ENCODE measurements at places on chromosomes 2 and 18.
A peak's percentile ranks its signal among the peaks of the same experiment; 100 is the strongest.

- no peak for DNase-seq
Measured at GRCh38 chr2:56613254-56613653, 429.5 kb downstream of the CCDC85A start.

GRCh38 chr18:76688724-76689472, 133.5 kb upstream of the ZNF236 start:
- DNase-seq = no peak

- DNase-seq = peak; percentile 6
Measured at GRCh38 chr2:47357483-47357882, 45.5 kb upstream of the MSH2 start.

GRCh38 chr2:212842544-212843185, 304.1 kb upstream of the ERBB4 start:
- peak; percentile 81 for DNase-seq

- peak; percentile 18 for DNase-seq
Measured at GRCh38 chr2:35526741-35527140, 828.8 kb upstream of the CRIM1 start.

- DNase-seq = peak; percentile 95
Measured at GRCh38 chr2:120559401-120559800, 176.3 kb upstream of the GLI2 start.

GRCh38 chr2:2007551-2008501, 263.5 kb upstream of the PXDN start:
- DNase-seq = no peak

- DNase-seq = no peak
Measured at GRCh38 chr2:98422449-98422848, 22.2 kb upstream of the INPP4A start.

DNA sequence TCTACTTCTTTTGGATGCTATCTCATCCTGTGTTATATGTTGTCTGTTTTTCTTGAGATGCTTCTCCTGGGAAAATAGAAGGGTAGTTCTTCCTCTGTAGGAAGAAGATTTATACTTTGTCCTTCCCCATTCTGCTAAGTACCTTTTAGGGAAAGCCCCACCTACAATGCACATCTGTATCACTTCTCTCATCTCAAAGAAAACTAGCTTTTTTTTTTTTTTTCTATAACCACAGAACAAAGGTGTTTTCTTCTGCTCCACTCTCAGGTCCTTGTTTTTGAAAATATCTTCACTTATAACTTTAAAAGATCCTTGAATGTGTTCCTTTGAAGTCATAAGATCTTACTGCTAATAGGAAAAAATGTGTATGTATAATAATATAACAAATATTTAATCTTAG, 30.8 kb downstream of the CCDC150 start:
- DNase-seq = no peak

- DNase-seq = peak; percentile 76
Measured at GRCh38 chr2:224909885-224910573, 132.2 kb downstream of the DOCK10 start.

GRCh38 chr2:153912798-153913396, 41.2 kb downstream of the GALNT13 start:
- DNase-seq = no peak

GRCh38 chr18:5297597-5297996, 2.1 kb upstream of the ZBTB14 start:
- no peak for DNase-seq

GRCh38 chr2:97708048-97708380, 5.4 kb upstream of the ZAP70 start:
- DNase-seq = no peak

DNA sequence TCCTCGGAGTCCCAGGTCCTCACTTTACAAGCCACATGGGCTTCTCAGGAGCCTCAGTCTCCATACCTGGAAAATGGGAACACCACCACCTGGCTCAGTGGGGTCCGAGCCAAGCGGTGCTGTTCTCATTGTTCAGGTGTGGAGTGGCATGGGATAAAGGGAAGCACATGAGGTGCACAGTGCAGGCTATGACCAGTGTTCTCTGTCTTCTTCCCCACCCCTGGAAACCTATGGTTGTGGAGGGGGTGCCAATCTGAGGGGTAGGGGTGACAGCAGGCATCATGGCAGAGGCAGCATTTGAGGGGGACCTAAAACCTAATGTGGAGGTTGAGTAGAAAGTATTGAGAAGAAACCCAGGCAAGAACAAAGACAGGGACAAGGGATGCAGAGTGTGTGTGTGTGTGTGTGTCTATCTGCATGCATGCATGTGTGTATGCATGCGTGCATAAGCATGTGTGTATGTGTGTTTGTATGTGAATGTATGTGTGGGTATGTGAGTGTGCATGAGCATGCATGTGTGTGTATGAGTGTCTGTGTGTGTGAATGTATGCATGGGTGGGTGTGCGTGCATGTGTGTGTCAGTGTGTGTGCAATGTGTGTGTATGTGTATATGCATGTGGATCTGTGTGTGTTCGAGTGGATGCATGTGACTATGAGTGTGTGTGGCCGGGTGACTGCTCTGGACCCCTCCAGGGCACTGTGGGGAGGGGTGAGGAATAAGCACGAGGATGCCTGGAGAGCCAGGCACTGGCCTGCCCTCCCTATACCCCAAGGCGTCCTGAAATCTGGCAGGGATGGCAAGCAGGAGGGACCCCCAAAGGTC, 4.0 kb downstream of the KIF1A start:
- no peak for DNase-seq

DNA sequence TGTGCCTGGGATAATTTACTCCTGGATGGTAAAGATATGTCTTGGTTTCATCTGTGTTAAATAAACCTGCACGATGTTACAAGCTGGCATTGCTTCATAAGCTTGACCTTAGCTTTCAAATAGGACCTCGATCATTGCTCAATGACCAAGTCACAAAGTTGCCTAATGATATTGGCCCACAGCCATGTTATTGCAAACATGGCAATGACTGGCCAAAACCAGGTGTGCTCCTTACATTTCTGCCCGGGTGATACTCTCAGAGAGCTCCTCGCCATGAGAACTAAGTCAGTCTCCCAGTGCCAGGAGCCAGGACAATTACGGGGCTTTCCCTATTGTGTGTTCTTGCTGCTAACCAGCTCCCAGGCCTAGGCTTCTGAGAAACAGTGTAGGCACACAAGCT, 72.5 kb upstream of the CYP1B1 start:
- peak; percentile 84 for DNase-seq

GRCh38 chr18:46559946-46560670, 96.9 kb downstream of the LOXHD1 start:
- DNase-seq = no peak

DNA sequence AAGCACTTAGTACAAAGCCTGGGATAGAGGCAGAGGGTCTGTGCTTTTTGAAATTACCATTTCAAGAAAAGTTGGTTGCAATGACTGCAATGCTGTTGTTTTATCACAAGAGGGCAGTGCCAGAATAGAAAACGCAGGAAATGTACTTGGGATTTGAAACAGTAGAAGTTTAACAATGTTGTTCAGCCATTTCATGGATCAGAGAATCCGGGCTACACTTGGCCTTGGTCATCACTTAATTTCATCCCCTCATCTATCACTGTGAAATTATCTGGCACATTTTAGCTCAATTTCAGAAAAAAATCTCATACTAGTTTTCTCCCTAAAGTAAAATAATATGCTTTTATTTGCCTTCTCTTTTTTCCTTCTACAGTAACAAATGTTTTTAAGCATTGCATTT, 70.8 kb downstream of the RAPGEF4 start:
- DNase-seq = peak; percentile 80

GRCh38 chr18:54742120-54742519, 86.2 kb upstream of the RAB27B start:
- DNase-seq = no peak

- DNase-seq = no peak
Measured at GRCh38 chr2:200640901-200641300, 55.1 kb downstream of the AOX1 start.

DNA sequence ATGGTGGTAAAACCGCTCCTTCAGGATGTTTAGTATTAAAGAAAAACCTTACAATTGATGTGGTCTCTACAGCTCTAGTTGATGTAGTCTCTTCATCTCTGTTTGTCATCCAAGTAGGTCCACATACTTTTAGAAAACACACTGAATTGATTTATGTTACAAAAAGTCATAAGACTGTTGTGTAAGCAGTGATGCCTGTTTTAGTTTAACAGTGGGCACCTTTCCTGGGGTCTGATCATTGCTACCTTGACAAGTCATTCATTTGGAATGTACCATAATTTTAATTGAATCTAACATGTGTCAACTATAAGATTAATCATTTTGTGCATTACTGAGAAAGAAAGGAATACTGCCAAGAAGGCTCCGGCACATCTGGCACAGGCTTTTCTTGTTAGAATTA, 34.3 kb downstream of the GIGYF2 start:
- peak; percentile 72 for DNase-seq

- DNase-seq = peak; percentile 64
Measured at GRCh38 chr2:27735263-27735904, 36.1 kb upstream of the MRPL33 start.

GRCh38 chr18:53686965-53687364, 537.5 kb downstream of the MBD2 start:
- DNase-seq = no peak

GRCh38 chr2:237737196-237737865, 61.2 kb upstream of the RBM44 start:
- DNase-seq = peak; percentile 55

DNA sequence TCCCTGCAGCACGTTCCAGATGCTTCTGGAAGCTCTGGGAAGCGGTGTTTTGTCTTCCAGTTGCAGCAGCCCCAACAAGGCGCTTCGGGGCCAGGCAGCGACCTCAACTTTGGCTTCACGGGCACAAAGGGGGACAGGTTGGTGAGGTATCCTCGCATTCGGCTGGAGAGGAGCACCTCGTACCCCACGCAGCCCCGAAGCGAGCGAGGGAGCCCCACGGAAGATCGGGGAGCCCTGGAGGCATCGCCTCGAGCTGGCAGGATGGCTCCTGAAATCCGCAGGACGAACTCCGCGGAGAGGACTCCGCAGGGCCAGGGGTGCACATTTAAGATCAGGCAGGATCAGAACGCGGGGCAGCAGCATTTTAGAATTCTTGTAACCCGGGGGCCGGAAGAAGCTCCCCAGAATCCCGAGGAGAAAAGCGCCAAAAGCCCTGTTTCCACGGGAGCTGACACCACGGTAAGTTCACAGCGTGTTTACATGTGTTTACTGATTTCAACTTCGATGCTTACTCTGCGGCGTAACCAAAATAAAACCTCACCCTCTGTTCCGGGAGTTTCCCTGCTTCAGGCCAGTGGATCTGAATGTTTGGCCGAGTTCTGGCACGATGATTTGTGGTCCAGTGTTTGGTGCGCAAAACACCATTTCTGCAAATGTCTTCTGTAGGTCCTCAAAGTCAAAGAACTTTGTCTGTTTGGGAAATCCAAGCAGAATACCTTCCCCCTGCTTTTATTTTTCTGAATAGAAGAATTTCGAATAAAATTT, 212.5 kb downstream of the NEDD4L start:
- DNase-seq = no peak

GRCh38 chr2:158091647-158092046, 10.0 kb upstream of the UPP2 start:
- DNase-seq = no peak

- DNase-seq = no peak
Measured at GRCh38 chr18:42242758-42243157, 287.7 kb downstream of the PIK3C3 start.

- DNase-seq = no peak
Measured at GRCh38 chr2:62452701-62453454, 53.1 kb downstream of the TMEM17 start.

DNA sequence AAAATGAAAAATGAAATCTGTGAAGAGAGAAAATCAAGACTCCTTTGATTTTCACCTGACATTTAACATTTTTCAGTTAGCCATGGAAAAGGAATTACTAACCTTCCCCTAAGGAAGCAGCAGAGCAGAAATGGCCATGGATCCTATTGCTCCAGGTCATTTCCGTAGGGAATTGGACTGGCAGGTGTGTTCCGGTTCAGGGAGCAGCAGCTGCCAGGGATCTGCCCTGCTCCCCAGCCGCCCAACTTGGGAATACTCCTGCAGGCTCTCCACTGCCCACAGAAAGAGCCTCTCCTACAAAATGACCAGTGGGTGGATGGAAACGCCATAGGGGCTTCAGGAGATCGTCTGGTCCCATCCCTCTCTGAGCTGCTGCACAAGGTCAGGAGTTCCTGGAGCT, 86.0 kb upstream of the MAPK4 start:
- no peak for DNase-seq

DNA sequence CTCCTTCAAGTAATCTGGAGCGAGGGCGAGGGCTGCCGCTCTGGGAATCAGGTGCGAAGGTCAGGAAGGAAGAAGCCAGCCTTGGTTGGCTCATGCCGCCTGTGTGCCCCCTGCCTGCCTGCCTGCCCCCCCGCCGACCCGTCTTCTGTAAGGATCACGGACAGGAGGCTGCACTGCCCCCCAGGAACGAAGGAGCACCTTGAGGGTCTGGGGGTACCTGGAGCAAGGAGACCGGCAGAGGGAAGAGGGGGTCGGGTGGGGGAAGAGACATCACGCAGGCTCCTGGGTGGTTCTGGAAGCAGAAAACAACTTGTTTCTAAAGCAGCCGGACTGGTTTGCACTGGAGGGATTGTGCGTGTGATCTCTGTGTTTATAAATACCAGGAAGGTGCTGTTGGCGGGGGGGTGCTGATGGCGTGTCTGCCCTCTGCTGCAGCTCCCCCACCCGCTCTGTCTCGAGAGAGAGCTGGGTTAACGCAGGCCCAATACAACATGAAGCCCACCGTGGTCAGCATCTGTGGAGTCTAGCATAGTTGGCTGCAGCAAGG, 1.7 kb downstream of the FOSL2 start:
- peak; percentile 63 for DNase-seq

- peak; percentile 81 for DNase-seq
Measured at GRCh38 chr18:56770873-56771272, 119.7 kb downstream of the WDR7 start.

DNA sequence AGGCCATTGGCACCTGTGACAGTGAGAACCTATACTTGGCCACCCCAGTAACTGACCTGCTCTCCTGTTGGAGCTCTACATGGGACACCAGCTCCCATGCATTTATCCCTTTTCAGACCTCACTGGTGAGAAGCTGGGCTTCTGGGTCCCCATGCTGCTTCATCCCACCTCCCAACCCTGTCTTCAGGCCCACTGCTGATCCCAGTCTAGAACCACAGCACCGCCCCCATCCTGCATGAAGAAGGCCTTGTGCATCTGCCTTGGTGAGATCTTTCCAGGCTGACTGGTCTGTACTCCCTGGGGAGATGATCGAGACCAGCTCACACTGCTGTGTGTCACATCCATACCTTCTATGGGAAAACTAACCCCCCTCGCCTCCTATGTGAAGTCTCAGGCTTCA, 22.7 kb downstream of the TTC32 start:
- DNase-seq = no peak

DNA sequence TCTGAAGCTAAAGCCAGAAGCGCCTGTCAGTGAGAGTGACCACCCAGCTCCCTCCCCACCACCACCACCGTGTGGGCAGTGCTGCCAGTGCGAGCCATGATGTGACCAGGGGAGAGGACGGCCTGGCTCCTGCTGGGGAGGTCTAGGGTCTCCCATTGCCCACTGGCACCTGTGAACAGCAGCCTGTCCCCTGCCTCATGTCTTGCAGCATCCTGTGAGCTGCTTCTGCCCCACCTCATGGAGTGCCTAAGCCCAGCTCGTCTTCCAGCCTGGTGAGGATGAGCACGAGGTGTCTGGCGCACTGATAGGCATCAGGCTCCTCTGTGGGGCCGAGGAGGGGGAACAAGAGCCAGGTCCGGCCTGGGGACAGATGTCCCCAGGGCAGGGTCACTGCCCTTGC, 61.4 kb downstream of the FAM168B start:
- no peak for DNase-seq
